ENCODE measurements at places on chromosomes 2 and 18.

DNA sequence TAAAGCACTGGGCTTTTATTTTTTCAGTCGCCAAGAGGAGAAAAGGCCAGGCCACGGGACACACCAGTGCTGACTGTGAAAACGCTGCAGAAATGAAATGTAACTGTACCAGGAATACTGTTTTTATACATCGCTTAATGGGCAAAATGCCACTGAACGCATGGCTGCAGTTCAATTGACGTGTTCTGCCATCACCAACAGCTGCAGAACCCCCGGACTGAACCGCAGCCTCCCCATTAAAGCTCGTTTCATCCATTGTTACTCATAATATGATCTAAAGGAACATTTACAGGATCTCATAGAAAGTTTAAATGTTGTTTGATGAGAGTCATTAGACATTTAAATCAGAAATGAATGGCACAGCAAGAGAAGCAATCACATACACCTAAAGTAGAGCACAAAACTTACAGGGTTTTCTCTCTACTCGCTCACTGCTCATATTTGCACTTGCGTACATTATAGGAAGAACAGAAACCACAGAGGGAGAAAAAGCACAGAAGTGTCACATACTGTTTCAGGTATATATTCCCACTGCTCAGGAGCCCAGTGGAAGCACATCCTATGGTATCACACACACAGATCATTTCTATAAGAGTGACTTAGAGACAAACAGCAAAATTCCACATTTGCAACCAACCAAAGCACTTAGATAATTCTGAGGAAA lies 35.3 kb downstream of the TCF4 start:
- DNase-seq: no peak

DNA sequence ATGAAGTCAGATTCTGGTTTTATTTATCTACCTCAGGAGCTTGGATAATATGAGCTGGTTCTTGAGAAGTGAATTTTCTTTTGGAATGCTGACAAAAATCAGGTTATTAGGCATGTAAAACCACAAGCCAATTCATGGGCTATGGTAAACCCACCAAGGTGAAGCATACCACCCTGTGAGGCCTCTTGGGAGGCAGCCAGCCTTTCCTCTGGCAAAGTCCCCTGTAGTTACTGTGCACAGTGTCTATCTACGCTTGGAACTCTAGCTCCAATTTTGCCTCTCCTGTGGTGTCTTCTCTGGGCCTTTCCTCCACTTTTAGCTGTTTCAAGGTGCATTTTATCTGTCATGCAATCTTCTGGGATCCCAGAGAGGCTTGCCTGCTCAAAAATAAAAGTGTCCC lies 242.7 kb upstream of the ZSWIM2 start:
- DNase-seq: no peak

DNA sequence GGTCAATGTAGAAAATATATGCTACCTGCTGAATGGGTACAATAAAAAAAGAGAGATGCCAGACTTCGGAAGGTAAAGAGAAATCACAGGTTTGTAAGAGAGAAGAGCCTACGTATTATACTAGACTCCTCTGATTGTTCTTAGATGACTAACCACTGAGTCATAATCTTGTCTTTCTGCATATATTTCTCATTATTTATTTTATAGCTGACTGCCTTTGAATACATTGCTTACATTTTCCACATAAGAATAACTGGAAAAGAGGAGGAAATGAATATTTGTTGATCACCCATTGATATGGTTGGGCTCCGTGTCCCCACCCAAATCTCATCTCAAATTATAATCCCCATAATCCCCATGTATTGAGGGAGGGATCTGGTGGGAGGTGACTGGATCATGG lies 90.3 kb upstream of the RAB27B start:
- DNase-seq: no peak

GRCh38 chr2:7719876-7720275 lies 802.7 kb downstream of the RNF144A start:
- no peak for DNase-seq

DNA sequence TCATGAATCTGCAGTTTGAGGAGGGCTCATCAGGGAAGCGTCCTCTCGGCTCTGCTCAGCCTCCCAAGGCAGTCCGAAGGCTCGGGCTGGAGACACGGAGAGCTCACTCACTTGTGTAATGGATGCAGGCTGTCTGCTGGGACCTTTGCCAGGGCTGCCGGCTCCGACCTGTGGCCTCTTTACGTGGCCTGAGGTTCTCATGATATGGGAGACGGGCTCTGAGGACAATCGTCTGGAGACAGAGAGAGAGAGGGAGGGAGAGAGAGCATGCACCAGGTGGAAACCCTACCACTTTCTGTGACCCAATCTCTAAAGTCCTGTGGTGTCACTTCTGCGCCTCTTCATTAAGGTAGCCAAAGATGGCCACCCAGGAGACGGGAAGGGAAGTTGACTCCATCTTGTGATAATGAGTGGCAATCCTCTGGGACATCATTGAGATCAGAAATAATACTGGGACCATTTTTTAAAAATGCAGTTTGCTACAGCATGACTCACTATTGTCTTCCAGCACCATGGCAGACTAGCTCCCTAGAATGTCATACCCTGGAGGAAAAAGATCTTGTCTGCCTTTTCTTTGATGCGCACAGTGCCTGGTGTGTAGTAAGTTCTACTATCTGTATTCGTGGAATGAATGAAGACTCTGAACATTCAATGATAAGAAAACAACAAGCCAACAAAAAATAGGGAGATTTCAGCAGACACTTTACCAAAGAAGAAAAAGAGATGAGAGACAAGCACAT lies 60.2 kb downstream of the CD8B2 start:
- no peak for DNase-seq

All from activated CD4-positive, CD25-positive, alpha-beta regulatory T cell (primary cell).